ENCODE measurements at places on chromosomes 5 and 9. TPM values are rescaled to one million over a fixed set of nuclear protein-coding genes. Genes with fewer than 3 reads are reported as not detected.

ENHO gene
- 27.9 TPM for total RNA-seq

AMBP gene
- total RNA-seq, result 3.3 TPM

EFNA5 gene
- total RNA-seq, result 17.4 TPM

SHISAL2B gene
- total RNA-seq, result 11.1 TPM

NR4A3 gene
- 0.46 TPM for total RNA-seq

LRRC26 gene
- 1.1 TPM for total RNA-seq

SPATA31D4 gene
- total RNA-seq, result not detected

GRCh38 chr9:87683751-87684626 is 41.9 kb upstream of the CTSL start:
- H3K27ac ChIP-seq, result peak overlapping the region; percentile 78
- DNase-seq, result no peak
- peaks cover 11% of the 10 kb centered on the region for H3K4me1 ChIP-seq
- H3K4me3 ChIP-seq, result no peak overlapping the region

DNA sequence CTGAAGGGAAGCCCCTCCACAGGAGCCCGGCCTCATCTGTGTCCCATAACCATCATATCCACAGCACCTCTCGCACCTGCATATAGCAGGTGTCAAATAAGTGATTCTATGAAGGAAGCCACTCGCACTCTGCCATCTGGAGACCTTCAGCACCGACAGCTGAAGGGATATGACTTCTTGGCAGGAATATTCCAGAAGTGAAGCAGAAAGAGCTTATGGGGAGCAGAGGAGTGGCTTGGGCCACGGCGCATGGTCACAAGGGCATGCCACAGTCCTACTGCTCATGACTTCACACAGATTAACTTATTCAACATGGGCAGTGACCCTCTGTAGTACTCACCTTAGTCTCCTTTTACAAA is 80.9 kb downstream of the NSUN2 start:
- peaks cover 5% of the 10 kb centered on the region for H3K27me3 ChIP-seq
- H3K4me1 ChIP-seq, result no peaks in the 10 kb centered on the region
- H3K36me3 ChIP-seq, result 0 out of 2 replicates have a peak, but pooled peaks cover 2% of the 10 kb centered on the region
- no peak overlapping the region for H3K4me3 ChIP-seq

GRCh38 chr5:163772241-163772640 is 266.8 kb downstream of the MAT2B start:
- H3K27ac ChIP-seq, result no peak overlapping the region
- DNase-seq, result no peak
- H3K36me3 ChIP-seq, result no peaks in the 10 kb centered on the region
- 0 out of 2 replicates have a peak, but pooled peaks cover 4% of the 10 kb centered on the region for H3K4me1 ChIP-seq

- DNase-seq, result no peak
- H3K4me3 ChIP-seq, result no peak overlapping the region
- H3K27me3 ChIP-seq, result no peaks in the 10 kb centered on the region
- H3K27ac ChIP-seq, result no peak overlapping the region
- H3K4me1 ChIP-seq, result peaks cover 16% of the 10 kb centered on the region
- no peaks in the 10 kb centered on the region for H3K36me3 ChIP-seq
These were observed 86.8 kb downstream of the CAMK4 start for GRCh38 chr5:111310711-111311620.

DNA sequence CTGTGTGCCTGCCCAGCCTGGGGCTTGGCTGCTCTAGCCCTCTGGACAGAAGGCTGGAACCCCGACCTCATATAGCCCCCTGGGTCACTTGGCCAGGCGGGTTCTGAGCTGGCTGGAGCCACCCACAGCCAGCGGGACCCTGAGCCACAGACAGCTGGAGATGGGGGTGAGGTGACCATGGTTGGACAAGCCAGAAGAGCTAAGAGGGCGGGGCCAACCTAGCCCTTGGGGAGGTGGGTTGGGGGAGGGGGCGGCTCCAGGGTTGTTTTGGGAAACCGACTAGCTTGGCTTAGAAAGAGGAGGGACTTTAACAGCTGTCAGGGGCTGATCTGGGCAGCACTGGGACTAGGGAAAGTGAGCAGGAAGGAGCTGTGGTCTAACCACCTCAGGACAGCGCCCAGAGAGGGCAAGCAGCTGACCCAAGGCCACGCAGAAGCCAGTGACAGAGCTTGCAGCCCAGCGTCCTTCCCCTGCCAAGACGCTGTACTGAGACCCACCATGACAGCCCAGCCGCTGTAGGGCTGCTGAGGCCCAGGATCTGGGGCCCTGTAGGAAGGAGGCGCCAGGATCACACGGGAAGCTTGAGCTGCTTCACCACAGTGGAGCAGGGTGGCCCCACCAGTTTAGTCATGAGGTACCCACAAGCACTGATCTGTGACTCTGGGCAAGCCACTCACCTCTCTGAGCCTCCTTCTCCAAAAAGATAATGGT is 2.2 kb downstream of the AIF1L start:
- DNase-seq, result peak; percentile 46
- H3K4me3 ChIP-seq, result peak overlapping the region; percentile 39
- H3K4me1 ChIP-seq, result peaks cover 60% of the 10 kb centered on the region
- peaks cover 2% of the 10 kb centered on the region for H3K36me3 ChIP-seq
- H3K27ac ChIP-seq, result peak overlapping the region; percentile 96

- no peaks in the 10 kb centered on the region for H3K4me1 ChIP-seq
- no peak overlapping the region for H3K4me3 ChIP-seq
- H3K27me3 ChIP-seq, result no peaks in the 10 kb centered on the region
- no peaks in the 10 kb centered on the region for H3K36me3 ChIP-seq
- DNase-seq, result no peak
These were observed 417.5 kb upstream of the MEF2C start for GRCh38 chr5:89300426-89300970.

DNA sequence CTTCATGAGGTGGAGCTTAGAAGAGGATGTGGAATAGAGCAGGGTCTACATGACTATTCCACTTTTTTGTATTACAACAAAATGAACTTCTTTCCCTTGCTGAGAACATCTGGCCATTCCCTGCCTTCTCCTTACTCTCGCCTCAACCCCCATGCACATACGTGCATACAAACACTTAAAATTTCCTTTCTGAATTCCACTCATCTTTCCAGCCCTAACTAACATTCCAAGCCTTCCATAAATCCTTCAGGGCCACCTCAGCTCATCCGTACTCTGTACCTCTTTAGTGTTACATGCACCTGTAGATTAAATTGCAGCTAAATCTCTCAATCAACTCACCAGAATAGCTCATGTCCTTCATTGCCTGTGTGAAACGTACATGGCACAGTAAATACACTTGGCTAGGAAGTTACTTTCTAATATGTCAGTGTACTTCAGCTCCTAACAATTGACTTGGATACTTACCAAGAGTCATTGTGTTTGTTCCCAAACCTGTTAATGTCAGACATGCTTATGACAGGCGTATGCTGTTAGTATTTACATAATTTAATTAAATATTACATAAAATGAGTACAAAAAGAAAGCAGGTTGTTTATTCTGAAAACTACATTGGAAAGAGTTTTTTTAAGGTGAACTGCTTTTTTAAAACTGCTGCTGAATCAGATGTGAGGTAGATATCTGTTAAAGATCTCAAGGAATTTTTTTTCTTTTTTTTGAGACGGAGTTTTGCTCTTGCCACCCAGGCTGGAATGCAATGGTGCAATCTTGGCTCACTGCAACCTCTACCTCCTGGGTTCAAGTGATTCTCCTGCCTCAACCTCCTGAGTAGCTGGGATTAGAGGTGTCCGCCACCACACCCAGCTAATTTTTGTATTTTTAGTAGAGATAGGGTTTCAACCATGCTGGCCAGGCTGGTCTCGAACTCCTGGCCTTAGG is 55.7 kb downstream of the GLIS3 start:
- H3K4me1 ChIP-seq, result peaks cover 6% of the 10 kb centered on the region
- no peaks in the 10 kb centered on the region for H3K27me3 ChIP-seq
- no peak overlapping the region for H3K27ac ChIP-seq
- H3K36me3 ChIP-seq, result no peaks in the 10 kb centered on the region
- DNase-seq, result no peak

DNA sequence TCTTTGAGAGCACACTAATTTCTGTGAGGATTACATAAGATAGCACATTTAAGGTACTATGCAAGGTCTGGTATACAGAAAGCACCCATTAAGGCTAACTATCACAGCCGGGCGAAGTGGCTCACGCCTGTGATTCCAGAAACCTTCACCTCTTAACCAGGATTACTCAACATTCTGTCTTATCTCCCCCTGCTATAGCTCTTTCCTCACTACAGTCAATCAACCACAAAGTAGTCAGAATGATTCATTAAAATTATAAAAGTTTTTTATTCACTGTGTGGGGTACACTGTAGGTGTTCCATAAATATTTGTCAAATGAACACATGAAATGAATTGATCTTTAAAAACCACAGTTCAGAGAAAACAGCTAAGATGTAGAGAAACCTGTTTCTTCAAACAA is 48.7 kb downstream of the CHD1 start:
- no peak overlapping the region for H3K27ac ChIP-seq
- H3K27me3 ChIP-seq, result no peaks in the 10 kb centered on the region
- H3K4me3 ChIP-seq, result no peak overlapping the region
- H3K36me3 ChIP-seq, result peaks cover 77% of the 10 kb centered on the region
- no peaks in the 10 kb centered on the region for H3K4me1 ChIP-seq
- no peak for DNase-seq

DNA sequence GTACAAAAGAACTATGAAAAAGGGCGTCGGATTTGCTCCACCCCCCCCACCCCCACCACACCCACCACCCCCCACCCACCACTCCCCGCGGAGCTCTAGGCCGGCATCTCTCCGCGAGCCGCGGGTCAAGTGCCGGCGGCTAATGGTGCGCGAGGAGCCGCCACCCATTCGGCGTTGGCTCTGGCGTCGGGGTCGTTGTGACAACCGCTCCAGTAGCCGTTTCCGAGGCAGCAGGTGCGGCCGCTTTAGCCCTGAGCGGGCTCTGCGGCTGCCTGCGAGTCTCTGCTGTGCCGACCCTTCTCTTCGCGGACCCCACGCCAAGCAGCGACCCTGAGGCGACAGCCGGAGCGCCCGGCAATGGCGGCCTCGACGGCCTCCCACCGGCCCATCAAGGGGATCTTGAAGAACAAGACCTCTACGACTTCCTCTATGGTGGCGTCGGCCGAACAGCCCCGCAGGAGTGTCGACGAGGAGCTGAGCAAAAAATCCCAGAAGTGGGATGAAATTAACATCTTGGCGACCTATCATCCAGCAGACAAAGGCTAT is at the start of gene PPP1R2B:
TSS of gene PPP1R2B (plus strand) at position 90 of the 546 bp plus-strand sequence. CDS start at position 358, 268 bp downstream.
- no peak for DNase-seq
- no peaks in the 10 kb centered on the region for H3K27me3 ChIP-seq
- peaks cover 2% of the 10 kb centered on the region for H3K4me1 ChIP-seq
- no peak within 1 kb of the TSS for H3K4me3 ChIP-seq

DNA sequence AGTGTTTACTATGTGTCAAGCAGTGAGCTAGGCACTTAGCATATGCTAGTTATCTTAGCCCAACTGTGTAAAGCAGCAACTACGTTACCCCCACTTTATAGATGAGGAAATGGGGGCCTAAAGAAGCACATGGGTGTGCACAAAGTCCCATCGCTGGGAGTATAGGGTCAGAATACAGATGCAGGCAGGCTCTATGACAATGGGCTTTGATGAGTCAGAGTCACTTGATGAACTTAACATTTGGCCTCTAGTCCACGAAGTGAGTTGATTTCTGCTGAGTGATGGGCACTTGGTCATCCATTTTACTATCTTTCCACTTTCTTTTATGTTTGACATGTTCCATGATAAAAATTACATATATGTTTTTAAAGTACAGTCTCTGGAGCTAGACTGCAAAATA is 204.3 kb downstream of the TRIM32 start:
- no peaks in the 10 kb centered on the region for H3K27me3 ChIP-seq
- no peaks in the 10 kb centered on the region for H3K36me3 ChIP-seq
- H3K4me1 ChIP-seq, result peaks cover 11% of the 10 kb centered on the region
- no peak overlapping the region for H3K27ac ChIP-seq

- DNase-seq, result no peak
- H3K27ac ChIP-seq, result no peak overlapping the region
- H3K4me3 ChIP-seq, result no peak overlapping the region
- no peaks in the 10 kb centered on the region for H3K36me3 ChIP-seq
- no peaks in the 10 kb centered on the region for H3K27me3 ChIP-seq
These were observed 494.2 kb upstream of the KLF4 start for GRCh38 chr9:107983762-107984161.

- H3K4me1 ChIP-seq, result peaks cover 58% of the 10 kb centered on the region
- H3K4me3 ChIP-seq, result peak within 1 kb of the TSS; percentile 100
- peaks cover 3% of the 10 kb centered on the region for H3K27me3 ChIP-seq
- H3K36me3 ChIP-seq, result peaks cover 11% of the 10 kb centered on the region
These were observed at the start of gene SERINC5 for GRCh38 chr5:80255811-80256712. Gene SERINC5, minus strand, starts transcription at chr5:80256048. Its CDS starts 126 bp downstream, at chr5:80255922.

- peaks cover 19% of the 10 kb centered on the region for H3K27me3 ChIP-seq
- peaks cover 29% of the 10 kb centered on the region for H3K4me1 ChIP-seq
- peak overlapping the region; percentile 10 for H3K27ac ChIP-seq
- peaks cover 5% of the 10 kb centered on the region for H3K36me3 ChIP-seq
These were observed 4.2 kb downstream of the ADAM19 start for GRCh38 chr5:157571357-157571827.

GRCh38 chr9:90854637-90855175 is 53.1 kb downstream of the SYK start:
- no peaks in the 10 kb centered on the region for H3K4me1 ChIP-seq
- no peak for DNase-seq
- no peak overlapping the region for H3K4me3 ChIP-seq
- H3K36me3 ChIP-seq, result no peaks in the 10 kb centered on the region
- H3K27ac ChIP-seq, result no peak overlapping the region
- H3K27me3 ChIP-seq, result no peaks in the 10 kb centered on the region

DNA sequence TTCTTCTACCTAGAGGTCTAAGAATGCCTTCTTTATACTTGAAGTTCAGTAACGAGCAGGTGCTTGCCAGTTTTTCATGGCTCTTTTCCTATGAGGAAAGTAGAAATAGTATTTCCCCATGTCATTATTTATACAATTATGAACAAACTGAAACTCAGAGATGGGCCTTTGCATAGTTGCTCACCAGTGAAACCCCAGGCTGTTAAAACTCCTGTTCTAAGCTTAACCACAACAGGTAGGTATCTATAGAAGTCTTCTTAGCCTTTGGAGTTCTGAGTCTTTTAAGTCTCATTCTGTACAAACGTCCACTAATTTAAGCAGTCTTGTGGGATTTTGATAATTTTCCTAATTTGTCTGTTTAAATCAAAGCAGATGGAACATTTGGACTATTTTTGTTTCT is 90.1 kb downstream of the STARD4 start:
- DNase-seq, result no peak
- no peak overlapping the region for H3K4me3 ChIP-seq
- H3K4me1 ChIP-seq, result peaks cover 26% of the 10 kb centered on the region
- H3K27ac ChIP-seq, result no peak overlapping the region

- H3K36me3 ChIP-seq, result no peaks in the 10 kb centered on the region
- no peak for DNase-seq
- H3K27me3 ChIP-seq, result no peaks in the 10 kb centered on the region
- H3K4me3 ChIP-seq, result no peak overlapping the region
These were observed 29.9 kb upstream of the UNC5A start for GRCh38 chr5:176780176-176781053.

DNA sequence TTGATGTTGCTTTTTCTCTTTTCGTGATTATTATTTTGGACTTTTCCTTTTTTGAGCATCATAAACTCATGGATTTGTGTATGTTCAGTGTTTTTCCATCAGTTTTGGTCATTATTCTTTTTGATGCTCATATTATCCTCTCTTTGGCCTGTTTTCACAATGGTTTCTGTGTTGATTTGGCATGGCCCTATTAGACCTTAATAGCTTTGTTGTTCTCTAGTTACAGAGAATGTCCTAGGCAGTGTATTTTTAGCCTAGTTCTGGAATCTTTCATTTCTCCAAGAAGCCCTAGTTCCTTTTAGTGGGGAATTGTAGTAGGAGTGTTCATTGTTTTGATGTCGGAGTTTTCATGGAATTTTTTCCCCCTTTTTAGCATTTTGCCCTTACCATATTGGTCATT is 41.3 kb upstream of the ROPN1L start:
- no peaks in the 10 kb centered on the region for H3K4me1 ChIP-seq
- peaks cover 41% of the 10 kb centered on the region for H3K36me3 ChIP-seq
- no peaks in the 10 kb centered on the region for H3K27me3 ChIP-seq
- H3K27ac ChIP-seq, result no peak overlapping the region
- DNase-seq, result no peak

GRCh38 chr9:70136632-70137031 is 93.0 kb downstream of the MAMDC2 start:
- no peak overlapping the region for H3K27ac ChIP-seq
- H3K36me3 ChIP-seq, result no peaks in the 10 kb centered on the region
- no peaks in the 10 kb centered on the region for H3K4me1 ChIP-seq
- H3K4me3 ChIP-seq, result no peak overlapping the region
- DNase-seq, result no peak
